ENCODE measurements at places on chromosomes 3 and 15.

DNA sequence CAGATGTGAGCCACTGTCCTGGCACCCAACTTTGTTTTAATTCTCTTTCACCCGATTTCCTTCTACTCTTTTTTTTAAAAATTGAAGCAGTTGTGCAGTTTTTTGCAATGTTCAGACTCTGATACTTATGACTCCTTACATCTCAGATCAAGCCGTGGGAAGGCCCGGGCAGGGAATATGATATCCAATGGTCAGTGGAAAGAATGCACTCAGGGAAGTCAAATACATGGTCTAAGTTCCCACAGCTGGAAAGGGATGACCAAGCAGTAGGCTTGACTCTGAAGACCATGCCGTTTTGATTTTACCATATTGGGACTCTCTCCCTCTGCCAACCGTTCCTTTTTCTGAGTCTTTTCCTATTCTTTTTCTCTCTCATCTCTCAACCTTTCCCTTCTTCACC, 157.2 kb downstream of the RPLP1 start:
- no peak for DNase-seq

GRCh38 chr3:73908218-73908617, 283.5 kb upstream of the PDZRN3 start:
- DNase-seq = no peak

DNA sequence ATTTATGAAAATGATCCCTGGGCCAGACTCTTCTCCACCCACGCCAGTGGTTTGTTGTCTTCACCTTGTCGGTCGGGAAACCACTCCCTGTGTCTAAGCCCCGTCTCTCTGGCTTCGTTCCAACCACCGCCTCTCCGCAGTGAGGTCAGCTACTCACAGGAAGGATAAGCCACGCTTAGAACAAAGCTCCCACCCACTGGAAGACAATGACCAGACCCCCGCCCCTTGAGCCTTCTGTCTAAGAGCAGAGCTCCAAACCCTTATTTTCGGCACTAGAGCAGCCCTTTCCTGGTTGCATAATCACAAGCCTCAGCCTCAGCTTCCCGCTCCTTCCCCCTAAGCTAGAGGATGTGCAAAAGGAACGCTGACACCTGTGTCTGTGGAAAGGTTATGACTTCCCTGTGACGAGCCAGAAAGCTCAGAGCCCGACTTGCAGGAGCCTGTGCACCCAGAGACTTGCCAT, 114.9 kb upstream of the MEF2A start:
- DNase-seq = peak; percentile 46

DNA sequence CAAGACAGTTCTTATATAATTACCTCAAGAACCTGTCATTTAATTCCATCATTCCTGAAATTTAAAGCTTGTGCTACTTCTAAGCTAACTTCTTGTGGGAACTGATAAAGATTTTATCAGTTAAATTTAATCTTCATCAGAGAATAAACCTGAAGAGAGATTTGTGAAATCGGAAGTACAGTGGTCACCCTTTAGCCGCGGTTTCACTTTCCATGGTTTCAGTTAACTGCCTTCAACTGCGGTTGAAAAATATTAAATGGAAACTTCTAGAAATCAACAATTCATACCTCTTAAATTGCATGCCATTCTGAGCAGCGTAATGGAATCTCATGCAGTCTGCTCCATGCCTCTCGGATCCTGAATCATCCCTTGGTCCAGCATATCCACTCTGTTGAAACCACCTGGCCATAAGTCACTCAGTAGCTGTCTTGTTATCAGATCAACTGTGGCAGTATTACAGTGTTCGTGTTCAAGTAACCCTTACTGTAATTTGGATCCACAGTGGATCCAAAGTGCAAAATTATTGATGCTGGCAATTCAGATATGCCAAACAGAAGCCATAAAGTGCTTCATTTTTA, 626.1 kb downstream of the CADM2 start:
- DNase-seq = no peak

- no peak for DNase-seq
Observed at GRCh38 chr15:101280007-101280406, 2.7 kb upstream of the SELENOS start.

GRCh38 chr15:40918146-40918798, 10.9 kb upstream of the DLL4 start:
- DNase-seq = peak; percentile 54

DNA sequence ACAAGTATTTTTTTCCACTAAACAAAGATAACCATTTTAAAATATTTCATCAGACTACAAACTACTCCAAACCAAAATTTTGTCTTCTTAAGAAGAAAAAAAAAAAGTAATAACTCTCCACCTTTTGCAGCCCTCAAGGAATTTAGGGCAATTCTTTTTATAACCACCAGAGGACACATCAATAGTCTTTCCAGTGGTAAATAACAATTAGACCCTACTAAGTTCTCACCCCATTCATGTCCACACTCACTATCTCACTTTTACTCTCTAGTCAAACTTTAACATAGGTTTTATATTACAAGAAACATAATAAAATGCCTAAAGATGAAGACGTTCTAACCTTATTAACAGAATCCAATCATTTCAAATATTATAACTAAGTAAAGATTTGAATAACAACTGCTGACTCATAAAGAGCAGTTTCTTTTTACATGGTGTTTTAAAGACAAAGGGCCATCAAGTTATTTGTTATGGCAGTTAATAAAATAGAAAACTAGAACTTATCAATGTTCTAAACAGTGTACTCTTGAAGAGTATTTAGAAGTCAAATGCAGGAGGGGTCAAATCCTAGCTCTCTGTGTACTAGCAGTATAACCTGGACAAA, 33.0 kb downstream of the CCDC39 start:
- DNase-seq = no peak

- no peak for DNase-seq
Observed at GRCh38 chr3:194304186-194304917, 46.8 kb downstream of the CPN2 start.

All from NCI-H2029 (cell line).